ENCODE measurements at places on chromosomes 6 and 20.

DNA sequence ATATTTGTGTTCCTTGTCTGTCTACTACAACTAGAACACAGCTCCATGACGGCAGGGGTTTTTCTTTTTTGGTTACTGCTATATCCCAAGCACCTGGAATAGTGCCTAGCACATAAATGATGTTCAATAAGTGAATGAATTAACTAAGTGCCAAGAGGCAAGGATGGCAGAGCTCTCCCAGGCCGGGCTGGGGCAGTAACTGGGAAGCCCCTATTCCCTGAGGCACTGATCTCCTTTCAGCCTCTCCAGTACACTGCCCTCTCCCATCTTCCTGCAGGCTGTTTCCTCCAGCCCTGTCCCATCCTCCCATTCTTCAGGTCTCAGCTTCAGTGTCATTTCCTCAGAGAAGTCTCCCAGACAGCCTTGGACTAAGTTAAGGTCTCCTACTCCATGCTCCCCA, 29.0 kb upstream of the SPDEF start:
- no peak for DNase-seq

DNA sequence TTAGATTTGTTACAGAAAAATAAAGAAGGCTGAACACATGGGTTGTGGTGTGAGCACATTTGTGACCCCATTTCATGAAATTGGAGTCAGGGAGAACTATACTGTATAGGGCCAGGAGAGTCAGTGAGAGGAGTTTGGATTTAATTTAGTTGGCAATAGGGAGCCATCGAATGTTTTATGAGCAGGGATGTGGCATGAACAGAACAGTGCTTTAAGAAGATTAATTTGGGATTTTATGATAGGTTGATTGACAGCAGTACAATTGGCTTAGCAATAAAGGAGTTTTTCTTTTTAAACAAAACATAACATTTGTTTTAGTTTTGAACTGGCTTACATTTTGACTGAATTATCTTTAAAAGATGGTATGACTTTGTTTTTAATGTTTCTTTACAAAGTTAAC, 105.6 kb upstream of the GLP1R start:
- no peak for DNase-seq

DNA sequence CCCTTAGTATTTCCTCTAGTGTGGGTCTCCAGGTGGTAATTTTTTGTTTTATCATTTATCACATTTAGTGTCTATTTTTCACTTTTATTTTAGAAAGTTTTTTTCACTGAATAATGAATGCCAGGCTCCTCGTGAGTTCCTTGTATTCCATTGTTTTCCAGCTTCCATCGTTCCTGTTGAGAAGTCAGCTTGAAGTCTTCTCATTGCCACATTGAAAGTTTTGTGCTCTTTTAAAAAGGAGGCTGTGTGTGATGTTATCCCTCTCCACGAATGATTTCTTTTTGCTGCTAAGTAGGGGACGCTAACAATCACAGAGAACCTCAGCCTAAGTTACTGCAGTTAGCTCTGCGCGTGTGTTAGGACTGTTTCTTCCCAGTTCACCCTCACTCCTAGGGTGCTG, 194.5 kb downstream of the TAF4 start:
- DNase-seq, result no peak

GRCh38 chr20:63084563-63084927, 77.8 kb upstream of the BHLHE23 start:
- no peak for DNase-seq

DNA sequence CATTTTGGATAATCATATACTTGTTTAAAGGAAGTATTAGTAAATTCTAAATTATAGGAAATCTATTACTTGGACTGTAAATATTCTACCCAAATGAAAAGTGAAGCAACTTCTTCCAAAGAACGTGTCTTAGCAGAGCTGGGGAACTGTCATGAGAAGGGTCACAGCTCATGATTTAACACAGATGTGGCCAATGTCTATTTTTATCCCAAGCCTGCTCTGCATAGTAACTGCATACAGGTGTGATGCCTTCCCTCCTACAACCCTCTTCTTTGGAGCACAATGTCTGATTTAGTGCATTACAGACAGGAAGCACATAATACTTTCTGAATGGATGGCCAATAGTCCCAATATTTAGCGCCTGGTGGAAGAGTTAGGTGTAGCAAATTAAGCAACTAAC, 138.7 kb upstream of the THEMIS start:
- no peak for DNase-seq

DNA sequence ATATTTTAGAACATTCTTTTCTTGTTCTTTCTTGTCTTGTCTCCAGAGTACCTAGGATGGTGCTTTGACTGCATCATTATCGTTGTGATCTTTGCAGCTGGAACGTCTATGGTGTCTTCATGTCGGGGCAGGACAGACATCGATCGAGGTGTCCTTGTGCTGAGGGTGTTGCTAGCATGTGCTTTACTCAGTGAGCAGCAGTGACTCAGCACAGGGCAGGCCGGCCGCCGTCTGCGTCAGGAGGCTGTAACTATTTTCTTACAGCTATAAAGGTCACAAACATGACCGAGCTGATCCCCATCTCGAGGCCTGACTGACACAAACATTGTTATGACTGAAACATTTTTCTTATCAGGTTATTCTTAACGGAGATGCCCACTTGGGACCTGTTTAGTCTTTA, 14.9 kb upstream of the CTCFL start:
- no peak for DNase-seq

- no peak for DNase-seq
Measured at GRCh38 chr6:33431880-33432541, 12.1 kb downstream of the SYNGAP1 start.

DNA sequence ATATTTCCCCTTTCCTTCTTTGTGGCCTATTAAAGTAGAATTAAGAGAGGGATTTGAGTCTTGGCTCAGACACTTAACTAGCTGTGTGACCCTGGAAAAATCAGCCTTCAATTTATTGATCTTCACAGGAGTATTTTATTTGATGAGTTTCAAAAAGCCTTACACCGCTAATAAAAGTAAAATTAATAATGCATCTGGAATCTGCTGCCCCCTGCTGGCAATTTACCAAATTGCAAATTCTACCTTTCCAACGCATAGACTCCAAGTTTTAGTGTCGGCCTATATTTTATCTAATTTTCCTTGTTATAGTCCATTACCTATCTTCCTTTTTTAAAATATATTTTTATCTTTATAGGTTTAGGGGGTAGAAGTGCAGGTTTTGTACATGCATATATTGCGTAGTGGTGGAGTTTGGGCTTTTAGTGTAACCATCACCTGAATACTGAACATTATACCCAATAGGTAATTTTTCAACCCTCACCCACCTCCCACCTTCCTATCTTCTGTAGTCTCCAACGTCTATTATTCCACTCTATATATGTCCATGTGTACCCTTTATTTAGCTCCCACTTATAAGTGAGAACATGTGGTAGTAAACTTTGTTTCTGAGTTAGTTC, 46.3 kb downstream of the GOPC start:
- DNase-seq, result peak; percentile 78

- DNase-seq, result no peak
Measured at GRCh38 chr6:140414966-140415620, 1040.6 kb upstream of the CITED2 start.

DNA sequence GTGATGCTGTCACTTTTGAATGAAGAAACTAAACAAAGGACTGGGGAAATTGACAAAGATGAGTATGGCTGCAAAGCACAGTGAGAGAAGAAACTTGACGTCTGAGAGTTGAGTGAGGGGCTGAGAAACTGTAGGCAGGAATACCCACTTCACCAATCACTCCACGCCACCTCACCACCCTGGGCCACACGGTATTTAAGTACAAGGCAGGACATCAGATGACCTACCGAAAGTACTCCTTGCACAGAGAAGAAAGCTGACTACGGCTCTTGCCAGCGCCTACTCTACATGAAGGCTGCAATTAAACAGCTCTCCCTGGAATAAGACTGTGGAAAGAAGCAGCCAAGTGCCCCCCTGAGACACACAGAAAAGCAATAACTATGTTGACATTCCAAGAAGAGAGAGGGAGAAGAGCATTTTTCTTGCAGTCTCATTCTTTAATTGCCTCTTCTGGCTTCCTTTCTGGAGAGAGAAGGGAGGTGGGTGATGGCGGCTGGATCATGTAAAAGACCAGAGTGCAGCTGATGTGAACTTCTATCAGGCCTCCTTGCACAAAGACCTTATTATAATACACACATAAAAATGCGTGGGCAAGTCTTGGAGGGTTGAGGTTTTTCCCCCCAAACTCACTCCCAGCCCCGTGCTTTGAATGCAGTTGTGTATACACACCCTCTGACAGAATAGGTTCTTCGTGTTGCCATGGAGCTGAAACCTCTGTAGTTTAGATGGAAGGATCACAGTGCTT, 44.6 kb downstream of the HIVEP2 start:
- DNase-seq, result peak; percentile 64

- DNase-seq, result no peak
Measured at GRCh38 chr6:55888917-55889316, 13.5 kb upstream of the BMP5 start.

- no peak for DNase-seq
Measured at GRCh38 chr20:9280666-9281065, 211.8 kb downstream of the PLCB4 start.

GRCh38 chr6:24836109-24836508, 37.4 kb upstream of the ARMH2 start:
- no peak for DNase-seq

GRCh38 chr20:49278818-49279676, 1.2 kb upstream of the ZNFX1 start:
- peak; percentile 29 for DNase-seq

Data from CD4-positive, alpha-beta T cell treated with Interleukin-2 at 100 ng/mL for 4 hours (primary cell).